ENCODE measurements at places on chromosomes 6 and 20.
A peak's percentile ranks its signal among the peaks of the same experiment; 100 is the strongest.

DNA sequence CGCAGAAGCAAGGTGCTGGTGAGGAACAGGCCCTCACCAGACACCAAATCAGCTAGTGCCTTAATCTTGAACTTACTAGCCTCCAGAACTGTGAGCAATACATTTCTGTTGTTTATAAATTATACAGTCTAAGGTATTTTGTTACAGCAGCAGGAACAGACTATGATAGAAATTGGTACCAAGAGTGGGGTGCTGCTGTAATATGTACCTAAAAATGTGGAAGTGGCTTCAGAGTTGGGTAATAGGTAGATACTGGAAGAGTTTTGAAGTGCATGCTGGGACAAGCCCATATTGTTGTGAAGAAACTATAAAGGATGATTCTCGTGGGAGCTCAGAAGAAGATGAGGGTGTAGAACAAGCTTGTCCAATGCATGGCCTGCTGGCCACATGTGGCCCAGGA is 866.8 kb downstream of the C6orf118 start:
- no peak for DNase-seq

DNA sequence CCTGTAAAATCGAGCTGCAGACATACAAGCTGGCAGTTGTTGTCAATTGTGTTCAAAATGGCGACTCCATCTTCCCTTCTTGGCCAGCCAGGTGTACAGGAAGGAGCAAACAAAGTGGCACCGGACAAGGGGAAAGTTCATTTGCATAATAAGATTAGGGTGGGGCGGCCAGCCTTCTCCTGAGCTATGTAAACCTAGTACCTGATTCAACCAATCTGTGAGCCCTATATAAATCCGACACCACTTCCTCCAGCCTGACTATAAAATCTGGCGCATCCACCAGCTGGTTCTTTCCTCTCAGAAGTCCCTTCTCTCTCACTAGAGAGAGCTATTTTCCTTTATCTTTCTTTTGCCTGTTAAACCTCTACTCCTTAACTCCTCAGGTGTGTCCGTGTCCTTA is 8.1 kb upstream of the HBS1L start:
- no peak for DNase-seq

DNA sequence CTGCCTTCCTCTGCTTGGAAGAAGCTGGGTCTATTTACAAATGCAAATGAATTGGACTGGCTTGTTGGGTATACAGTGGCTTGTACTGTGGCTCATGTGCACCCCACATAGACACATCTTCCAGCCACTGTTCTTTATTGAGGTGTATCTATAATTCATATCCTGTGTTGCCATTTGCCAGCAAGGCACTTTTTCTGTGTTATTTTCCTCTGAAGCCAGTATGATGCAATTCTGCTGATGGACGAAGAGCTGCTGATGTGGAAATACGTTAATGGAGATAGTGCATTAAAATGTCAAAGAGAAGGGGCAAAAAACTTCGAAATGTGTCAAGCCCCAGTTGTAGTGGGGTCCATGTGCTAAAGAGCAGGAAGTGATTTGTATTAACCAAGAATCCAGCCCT is 167.5 kb downstream of the TMEM242 start:
- no peak for DNase-seq

DNA sequence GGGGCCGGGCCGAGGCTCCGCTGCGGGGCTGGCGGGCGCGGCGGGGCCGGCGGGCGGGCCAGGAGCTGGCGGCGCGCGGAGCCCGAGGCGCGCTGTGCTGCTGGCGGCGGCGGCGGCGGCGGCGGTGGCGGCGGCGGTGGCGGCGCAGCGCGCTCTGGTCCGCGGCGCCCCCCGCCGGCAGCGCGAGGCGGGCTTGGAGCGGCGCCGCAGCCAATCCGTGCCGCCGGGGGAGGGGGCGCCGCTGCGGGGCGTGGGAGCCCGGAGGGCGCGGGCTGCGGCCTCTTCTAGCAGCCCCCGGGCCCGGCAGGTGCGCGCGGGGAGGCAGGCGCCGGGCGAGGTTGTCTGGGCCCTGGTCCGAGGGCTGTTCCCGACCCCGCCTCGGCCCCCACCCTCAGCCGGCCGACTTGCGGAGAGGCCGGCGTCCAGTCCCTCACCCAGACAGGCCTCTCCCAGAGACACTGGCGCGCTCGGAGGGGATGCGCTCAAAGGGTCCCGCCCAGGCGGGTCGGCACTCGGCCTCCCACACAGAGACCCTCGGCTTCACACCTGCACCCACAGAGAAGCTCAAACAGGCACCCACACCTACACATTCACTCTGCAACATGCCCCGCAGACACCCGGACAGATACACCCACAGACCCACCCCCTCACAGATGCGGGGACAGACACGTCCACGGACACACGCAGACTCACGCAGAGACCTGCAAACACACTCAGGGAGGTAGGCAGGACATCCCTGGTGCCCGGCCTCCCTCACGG is at the start of gene RIMS4:
TSS of gene RIMS4 (minus strand) at position 156 of the 759 bp plus-strand sequence. CDS start 275 bp downstream, outside the sequence.
- peak; percentile 88 for DNase-seq

DNA sequence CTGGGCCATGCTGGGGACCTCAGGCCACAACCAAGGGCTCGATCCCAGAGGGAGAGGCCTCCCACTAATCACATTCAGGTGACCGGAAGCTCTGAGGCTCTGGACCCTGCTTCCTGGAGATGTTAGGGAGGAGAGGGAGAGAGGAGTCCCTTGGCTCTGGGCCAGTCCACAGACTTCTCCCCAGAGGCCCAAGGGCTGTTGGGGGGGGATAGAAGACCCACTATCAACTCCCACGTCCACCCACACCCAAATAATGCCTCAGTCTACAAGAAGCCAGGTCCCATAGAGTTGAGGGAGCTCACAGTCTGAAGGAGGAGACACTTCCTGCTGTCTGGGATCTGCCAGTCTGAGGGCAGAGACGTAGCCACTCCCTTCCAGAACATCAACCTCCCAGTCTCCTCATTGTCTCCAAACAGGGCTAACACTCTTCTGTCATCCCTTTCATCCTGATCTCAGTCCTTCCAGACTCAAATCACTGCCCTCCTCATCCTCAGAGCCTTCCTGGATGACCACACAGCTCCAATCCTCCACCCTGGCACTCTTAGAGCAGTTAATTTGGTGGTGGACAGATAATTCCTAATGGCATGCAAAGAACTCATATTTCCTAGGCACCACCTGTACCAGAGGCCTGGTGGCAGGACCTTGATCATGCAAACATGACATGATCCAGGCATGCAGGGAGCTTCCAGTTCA is 69.9 kb downstream of the MRPL14 start:
- DNase-seq, result no peak

GRCh38 chr6:126914172-126914571 is 204.3 kb upstream of the RSPO3 start:
- no peak for DNase-seq

GRCh38 chr6:138044458-138044857 is 62.8 kb downstream of the PERP start:
- DNase-seq, result no peak

DNA sequence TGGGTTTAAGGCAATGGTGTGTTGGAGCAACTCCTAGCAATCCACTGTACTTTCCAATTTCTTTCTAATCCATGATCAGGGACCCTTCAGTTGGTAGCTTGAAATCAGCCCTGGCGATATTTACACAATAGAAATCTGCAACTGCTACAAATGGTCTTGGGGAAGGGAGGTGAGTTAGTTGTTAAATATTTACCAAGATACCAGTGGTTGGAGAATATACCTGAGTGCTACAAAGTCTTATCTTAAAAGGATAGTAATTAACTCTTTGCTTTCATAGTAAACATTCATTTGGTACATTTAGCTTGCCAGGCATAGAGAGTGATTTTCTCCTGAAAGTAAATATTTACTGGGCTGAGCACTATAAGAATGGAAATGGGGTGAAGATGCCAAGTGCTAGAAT is 568.2 kb downstream of the BCKDHB start:
- no peak for DNase-seq

DNA sequence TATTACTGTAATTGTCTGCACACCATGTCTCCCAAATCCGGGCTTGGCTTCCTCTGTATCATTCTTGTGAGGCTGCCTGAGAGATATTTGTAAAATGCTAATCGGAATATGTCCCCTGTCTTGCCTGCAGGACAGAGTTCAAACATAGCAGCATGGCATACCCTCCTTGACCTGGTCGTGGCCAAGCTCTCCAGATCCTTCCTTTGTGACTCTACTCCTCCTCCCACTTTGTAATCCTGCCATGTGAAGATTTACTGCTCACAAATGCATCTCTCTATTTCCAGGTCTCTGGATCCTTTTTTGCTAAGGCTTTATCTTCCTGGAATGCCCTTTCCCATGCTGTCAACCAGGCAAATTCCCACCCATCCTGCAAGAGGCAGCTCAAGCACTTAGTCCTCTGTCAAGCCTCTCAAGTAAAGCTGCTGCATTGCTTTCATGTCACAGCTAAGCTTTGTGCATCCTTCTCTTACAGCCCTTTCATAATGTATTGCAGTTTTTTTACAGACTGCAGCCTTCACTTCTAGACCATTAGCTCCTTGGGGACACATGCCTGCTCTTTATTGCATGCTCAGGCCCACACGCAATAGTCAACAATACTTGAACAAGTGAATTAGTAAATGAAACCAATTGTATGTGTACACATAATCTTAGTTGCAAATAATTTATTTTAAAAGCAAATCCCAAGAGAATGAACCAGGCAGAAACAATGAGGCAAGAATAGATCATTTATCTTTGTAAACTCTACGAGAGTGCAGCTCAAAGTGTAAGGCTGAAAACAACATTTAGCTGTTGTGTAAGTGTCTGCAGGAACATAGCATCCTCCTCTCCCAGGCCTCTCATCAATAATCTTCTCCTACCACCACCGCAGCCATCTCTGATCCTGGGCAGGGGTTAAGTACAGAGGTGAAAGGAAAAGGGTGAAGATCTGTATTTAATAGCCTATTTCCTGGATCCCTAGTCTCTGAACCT is 45.8 kb downstream of the HIVEP2 start:
- peak; percentile 25 for DNase-seq

- DNase-seq, result peak; percentile 16
Observed at GRCh38 chr20:40959325-40960092, 69.1 kb upstream of the TOP1 start.

DNA sequence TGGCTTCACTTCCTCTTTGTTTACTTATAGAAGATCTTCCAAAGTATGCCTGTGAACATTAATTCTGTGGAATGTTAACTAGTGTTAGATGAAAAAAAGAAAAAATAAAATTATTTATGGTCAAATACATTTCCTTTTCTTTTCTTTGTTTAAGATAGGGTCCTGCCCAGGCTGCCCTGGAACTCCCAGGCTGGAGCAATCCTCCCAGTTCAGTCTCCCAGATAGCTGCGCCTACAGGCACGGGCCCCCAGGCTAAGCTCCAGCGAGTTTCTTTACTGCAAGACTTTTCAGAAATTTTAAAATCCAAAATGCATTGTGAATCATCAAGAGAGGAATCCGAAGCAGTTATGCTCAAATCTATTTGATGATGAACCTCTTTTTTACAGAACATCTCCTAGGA is 39.3 kb upstream of the IL20RA start:
- DNase-seq, result no peak

GRCh38 chr6:66508433-66508832 is 801.4 kb upstream of the EYS start:
- no peak for DNase-seq

DNA sequence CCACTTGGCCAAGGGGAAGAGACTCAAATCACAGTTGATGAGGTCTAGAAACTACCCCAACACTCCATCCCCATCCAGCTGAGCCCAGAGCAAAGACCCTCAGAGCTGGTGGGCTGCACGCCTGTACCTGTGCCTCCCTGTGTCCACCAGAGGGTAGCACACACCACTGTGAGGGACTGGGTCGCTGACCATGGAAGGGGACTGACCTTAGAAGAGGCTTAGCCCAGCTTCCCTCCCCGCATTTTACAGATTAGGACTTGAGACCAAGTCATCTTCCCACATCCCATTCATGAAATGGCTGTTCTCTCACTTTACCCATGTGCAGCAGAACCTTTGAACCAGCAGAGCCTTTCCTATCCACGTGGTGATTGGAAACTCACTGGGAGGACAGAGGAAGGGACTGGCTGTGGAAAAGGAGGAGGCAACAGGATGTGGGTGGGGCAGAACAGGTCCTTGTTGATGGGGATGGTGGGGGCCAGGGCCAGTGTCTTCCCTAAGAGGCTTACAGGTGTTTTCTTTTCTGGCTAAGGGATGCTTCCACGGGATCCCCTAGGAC is 44.3 kb downstream of the CPXM1 start:
- DNase-seq, result peak; percentile 91

DNA sequence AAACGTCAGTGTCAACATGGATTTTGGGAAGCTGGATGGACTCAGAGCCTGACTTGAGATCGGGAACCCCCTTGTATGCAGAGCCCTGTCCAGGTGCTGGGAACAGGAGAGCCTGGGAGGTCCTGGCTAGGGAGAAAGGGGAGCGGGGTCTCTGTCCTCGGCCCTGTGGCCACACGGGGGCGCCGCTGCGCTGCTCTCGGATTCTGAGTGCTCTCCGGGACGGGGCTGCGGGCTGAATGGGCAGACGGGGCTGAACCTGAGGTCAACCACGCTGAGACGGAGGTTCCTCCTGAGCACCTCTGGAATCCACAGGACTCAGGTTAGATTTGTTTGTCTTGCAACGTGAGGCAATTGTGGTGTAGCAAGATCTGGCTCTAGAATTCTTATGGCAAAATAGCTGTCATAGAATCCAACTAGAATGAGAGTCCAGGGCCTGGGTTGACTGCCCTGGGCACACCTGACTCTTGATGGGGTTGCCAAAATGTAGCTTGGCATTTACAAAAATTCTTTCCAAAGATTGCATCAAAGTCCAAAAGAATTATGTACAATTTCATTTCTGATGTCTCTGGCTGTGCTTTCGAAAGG is 20.6 kb upstream of the HLA-F start:
- DNase-seq, result peak; percentile 84

GRCh38 chr6:36039112-36039511 is 11.5 kb downstream of the MAPK14 start:
- no peak for DNase-seq

DNA sequence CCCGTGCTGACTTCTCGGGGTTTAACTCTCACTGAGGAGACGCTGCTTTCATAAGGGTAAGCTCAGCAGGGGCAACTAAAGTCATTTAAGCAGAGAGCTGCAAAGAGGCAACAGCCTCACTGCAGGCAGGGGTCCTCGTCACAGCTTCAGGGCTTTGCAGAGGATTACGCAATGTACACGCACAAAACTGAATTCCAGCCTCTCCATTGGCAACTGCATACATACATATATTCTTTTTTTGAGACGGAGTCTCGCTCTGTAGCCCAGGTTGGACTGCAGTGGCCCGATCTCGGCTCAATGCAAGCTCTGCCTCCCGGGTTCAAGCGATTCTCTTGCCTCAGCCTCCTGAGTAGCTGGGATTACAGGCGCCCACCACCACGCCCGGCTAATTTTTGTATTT is 2.4 kb downstream of the GMEB2 start:
- DNase-seq, result peak; percentile 39

Data from neural progenitor cell (in vitro differentiated cells).